ENCODE measurements at places on chromosomes 4 and X. TPM values are rescaled to one million over a fixed set of nuclear protein-coding genes. Genes with fewer than 3 reads are reported as not detected.

The ODAM gene
- total RNA-seq = not detected

The STARD8 gene
- 11.7 TPM for total RNA-seq

The SMIM14 gene
- 11.0 TPM for total RNA-seq

The MAML3 gene
- 2.3 TPM for total RNA-seq

The PCDH18 gene
- 6.2 TPM for total RNA-seq

The HTRA3 gene
- 131 TPM for total RNA-seq
